ENCODE measurements at places on chromosomes 4 and X. TPM values are rescaled to one million over a fixed set of nuclear protein-coding genes. Genes with fewer than 3 reads are reported as not detected.

LIN54 gene
- total RNA-seq, result 9.0 TPM

TASL gene
- not detected for total RNA-seq

DHRSX gene
- total RNA-seq, result 15.2 TPM

PLP1 gene
- not detected for total RNA-seq

CXCL11 gene
- total RNA-seq, result 0.07 TPM

TMSB15A gene
- total RNA-seq, result 1.1 TPM

ADAM29 gene
- not detected for total RNA-seq

COX7B2 gene
- total RNA-seq, result not detected

AMBN gene
- not detected for total RNA-seq

NAT8L gene
- total RNA-seq, result not detected

SCRG1 gene
- total RNA-seq, result not detected

HTR2C gene
- total RNA-seq, result not detected

GRIA3 gene
- total RNA-seq, result 0.28 TPM

SATL1 gene
- total RNA-seq, result not detected

MAGED4B gene
- 0.63 TPM for total RNA-seq

MAOA gene
- total RNA-seq, result 65.2 TPM

PPP1R2C gene
- not detected for total RNA-seq

DSPP gene
- total RNA-seq, result not detected

FAM47A gene
- total RNA-seq, result not detected

FABP2 gene
- total RNA-seq, result not detected

G6PD gene
- total RNA-seq, result 109 TPM

NPY1R gene
- not detected for total RNA-seq

ARMCX4 gene
- 0.92 TPM for total RNA-seq

DMRTC1 gene
- not detected for total RNA-seq

SLITRK4 gene
- total RNA-seq, result 0.07 TPM

MGST2 gene
- total RNA-seq, result 62.4 TPM

SNCA gene
- 26.2 TPM for total RNA-seq

MAGEA11 gene
- total RNA-seq, result not detected

IL2RG gene
- not detected for total RNA-seq

ANOS1 gene
- total RNA-seq, result 0.56 TPM
